ENCODE measurements at places on chromosomes 1 and 21.

GRCh38 chr1:91752324-91752723 lies 133.6 kb downstream of the TGFBR3 start:
- DNase-seq: no peak

DNA sequence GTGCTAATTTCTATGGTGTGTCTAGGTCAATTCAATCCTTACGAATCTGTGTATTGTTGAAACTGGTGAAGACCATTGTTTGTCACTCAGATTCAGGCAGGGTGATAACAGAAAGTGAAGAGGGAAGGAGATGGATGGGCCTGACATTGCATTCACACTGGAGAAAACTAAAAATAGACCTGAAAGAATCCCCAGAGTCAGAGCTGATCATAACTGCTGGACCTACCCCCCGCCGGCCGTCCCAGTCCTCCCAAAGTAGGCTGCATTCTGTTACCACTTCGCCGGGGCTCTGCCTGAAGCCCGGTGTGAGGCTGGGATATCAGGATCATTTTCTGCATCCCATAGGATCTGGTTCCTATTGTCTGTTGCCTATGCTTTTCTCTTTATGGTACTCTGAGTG lies 121.1 kb downstream of the NUF2 start:
- DNase-seq: no peak

GRCh38 chr1:194705123-194705854 lies 1518.9 kb upstream of the B3GALT2 start:
- DNase-seq: peak; percentile 27

DNA sequence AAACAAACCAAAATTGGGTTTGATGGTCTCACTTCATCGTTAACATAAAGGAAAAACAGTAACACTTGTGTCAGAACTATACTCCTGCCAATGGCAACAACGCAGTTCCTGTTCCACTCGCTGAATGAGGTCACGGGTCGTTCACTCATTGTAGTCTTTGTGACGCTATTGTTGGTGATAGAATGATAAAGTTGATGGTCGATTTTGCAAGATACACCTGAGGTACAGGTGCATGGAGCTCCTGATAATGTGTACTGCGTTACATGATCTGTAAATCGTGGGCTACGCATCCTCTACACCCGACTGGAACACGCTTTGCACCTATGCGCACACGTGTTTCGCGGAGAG lies 391 bp upstream of the CENPS start:
- no peak for DNase-seq

GRCh38 chr1:208318150-208318734 lies 74.1 kb upstream of the PLXNA2 start:
- DNase-seq: peak; percentile 34

DNA sequence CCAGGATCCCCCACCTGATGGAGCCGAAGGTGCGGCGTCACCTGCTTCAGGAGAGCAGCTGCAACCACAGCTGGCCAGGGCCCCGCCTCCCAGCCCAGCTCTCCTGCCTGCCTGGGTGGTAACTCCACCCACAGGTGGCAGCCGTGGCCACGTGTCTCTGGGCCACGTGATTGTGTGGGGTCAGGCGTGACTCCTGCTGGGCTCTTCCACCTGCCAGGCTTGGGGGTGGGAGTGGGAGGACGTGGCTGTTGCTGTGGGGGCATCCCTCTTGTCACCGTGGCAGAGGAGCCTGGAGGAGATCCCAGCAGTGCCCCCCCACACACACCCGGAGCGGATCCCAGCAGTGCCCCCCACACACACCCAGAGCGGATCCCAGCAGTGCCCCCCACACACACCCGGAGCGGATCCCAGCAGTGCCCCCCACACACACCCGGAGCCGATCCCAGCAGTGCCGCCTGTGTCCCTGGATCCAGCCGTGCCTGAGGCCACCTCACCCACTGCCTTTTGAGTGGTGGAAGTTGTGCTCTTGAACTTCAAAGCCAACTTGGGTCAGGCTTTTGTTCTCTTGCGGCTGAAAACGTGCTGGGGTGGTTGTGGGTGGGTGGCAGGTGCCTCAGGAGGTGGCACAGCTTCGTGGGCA lies 32.2 kb downstream of the POFUT2 start:
- no peak for DNase-seq

DNA sequence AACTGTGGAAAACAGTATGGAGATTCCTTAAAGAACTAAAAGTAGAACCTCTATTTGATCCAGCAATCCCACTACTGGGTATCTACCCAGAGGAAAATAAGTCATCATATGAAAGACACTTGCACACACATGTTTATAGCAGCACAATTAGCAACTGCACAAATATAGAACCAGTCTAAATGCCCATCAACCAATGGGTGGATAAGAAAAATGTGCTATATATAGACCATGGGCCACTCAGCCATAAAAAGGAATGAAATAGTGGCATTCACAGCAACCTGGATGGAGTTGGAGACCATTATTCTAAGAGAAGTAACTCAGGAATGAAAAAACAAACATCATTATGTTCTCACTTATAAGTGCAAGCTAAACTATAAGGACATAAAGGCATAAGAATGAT lies 105.0 kb upstream of the PGBD5 start:
- no peak for DNase-seq

DNA sequence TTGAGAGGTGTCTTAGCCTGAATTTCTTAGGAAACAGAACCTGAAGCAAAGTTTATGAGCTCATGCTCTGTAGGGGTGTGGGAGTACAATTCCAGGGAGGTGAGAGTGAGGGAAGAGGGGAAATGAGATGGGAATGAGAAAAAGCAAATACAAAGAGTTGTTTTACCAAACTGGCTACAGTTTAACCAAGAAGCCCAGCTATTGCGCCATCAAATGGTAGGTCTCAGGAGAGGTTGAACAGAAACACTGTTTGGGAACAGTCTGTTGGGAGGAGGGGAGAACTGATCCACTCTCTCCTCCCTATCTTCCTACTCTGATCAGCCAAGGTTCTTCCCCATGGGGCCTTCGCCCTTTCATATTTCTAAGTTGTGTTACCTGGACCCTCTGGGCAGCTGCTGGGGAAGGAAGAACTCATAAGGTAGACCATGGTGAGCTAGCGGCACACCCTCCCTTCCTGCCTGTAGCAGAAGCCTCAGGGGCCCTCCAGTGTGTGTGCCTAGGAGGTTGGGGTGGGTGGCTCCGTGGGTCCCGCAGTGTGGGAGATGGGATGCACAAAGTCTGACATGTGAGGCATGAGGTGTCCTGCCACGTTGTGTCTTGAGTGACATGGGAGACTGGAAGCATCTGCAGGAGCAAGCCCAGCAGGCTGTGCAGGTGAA lies 120.5 kb downstream of the UCK2 start:
- no peak for DNase-seq

- peak; percentile 74 for DNase-seq
These were observed 458 bp downstream of the CRABP2 start for GRCh38 chr1:156704930-156705320.

- no peak for DNase-seq
These were observed 11.1 kb downstream of the VSIG8 start for GRCh38 chr1:159851407-159851806.

Measured in fibroblast of skin of abdomen (primary cell).